ENCODE measurements at places on chromosomes 11 and 22.

- DNase-seq: no peak
Observed at GRCh38 chr11:33706966-33707365, 6.3 kb upstream of the C11orf91 start.

DNA sequence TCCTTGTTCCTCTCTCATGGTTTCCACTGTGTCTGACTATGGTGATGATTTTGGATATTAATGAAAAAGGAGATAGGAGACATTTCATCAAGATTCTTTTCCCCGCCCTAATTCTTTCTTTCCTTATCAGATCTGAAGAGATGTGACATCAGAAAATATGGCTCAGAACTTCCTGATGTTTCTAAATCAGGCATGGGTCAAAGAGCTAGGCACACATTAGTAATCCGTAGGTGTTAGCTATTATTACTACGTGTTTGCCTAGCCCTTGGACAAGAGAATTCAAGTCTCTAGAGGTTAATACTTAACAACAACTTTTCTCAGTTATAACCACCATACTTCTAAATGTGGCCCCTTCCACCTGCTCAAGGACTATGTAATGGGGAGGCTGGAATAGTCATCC lies 5.8 kb downstream of the JOSD1 start:
- no peak for DNase-seq

DNA sequence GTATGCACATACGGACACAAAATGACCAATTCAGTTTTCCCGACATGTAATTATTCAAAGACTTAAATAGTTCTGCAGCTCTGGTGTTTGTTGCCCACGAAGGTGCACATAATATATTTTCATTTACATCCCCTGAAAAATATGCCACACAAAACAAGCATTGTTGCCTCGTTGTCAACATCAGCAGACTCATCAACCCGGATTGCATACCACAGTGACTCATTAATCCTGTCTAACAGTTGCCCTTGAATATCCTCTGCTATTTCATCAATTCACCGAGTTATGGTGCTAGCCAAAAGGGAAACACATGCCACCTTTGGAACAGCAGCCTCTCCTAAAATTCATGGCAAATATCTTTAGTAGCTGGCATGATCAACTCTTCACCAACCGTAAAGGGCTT lies 582.2 kb downstream of the LRRC4C start:
- no peak for DNase-seq

GRCh38 chr11:47786373-47786772 lies 19.2 kb upstream of the FNBP4 start:
- no peak for DNase-seq

GRCh38 chr22:34395370-34395769 lies 475.1 kb upstream of the LARGE1 start:
- DNase-seq: no peak

- no peak for DNase-seq
Observed at GRCh38 chr11:134041791-134042696, 26.8 kb upstream of the JAM3 start.

- no peak for DNase-seq
Observed at GRCh38 chr11:128837627-128838026, 29.5 kb downstream of the KCNJ1 start.

GRCh38 chr11:16561150-16561549 lies 177.3 kb upstream of the C11orf58 start:
- no peak for DNase-seq

DNA sequence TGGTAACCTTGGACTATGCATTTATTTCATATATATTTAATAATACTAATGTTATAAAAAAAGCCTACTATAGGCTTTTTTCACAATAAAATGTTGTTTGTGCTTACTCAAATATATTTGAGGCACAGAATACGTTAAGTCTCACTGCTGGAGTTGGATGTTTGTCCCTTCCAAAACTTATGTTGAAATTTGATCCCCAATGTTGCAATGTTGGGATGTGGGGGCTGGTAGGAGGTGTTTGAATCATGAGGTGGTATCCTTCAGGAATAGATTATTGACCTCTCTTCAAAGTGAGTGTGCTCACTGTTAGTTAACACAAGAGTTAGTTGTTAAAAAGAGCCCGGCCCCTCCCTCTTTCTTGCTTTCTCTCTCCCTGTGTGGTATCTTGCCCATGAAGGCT lies 1295.9 kb downstream of the JRKL start:
- no peak for DNase-seq

DNA sequence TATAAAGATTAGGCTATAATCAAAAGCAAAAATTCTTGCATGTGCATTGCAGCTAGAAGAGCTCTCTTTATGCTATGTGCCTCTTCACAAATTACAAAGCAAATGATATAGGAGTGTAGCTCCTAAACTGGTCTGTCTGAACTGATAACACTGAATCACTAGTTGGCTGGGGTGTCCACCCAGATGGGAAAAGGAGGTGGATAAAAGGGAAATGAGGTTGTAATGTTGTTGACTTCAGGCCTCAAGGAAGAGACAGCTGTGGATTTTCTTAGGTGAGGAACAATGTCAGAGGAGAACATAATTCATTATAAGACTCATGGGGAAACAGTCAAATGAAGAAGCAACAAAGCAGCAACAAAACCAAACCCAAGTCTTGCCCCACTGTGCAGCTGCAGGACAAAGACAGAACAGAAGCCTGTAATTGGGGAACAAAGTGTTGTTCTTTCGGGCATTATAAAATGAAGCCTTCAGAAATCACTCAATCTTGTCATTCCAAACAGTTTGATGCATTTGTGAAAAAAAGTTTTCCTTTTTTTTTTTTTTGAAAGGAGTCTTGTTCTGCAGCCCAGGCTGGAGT lies 130.1 kb upstream of the DDI1 start:
- no peak for DNase-seq

DNA sequence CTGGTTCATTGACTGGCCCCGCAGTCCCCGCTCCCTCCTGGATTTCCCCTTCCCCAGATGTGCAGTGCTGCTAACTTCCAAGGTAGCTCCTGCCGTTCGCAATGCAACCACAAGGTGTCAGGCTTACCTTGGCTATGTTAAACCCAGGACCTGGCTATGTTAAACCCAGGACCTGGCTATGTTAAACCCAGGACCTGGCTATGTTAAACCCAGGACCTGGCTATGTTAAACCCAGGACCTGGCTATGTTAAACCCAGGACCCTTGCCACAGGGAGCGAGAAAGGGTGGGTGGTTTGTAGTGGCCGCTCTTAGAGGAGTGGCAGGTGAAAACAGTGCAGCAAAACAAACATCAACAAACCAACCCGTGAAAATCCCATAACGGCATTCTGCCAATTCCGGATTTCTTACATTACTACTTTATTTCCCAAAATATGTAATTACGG lies 2.9 kb upstream of the ADAMTS8 start:
- DNase-seq: no peak

DNA sequence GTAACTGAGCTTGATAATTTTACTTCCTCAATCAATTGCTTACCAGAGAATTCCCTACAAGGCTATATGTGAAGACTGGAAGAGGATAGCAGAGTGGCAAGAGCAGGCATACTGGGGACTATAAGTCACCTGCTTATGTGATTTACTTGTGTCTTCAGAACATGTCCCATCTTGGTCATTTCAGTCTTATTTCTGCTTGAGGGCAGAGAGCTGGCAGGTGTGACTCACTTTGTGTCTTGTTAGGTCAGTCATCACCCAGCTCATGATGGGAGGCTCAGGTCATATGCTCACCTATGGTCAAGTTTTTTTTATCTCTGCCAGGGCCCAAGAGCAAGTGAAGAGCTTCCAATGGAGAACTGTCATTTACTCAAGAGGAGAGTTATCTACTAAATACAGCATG lies 6.2 kb downstream of the SRSF8 start:
- no peak for DNase-seq

DNA sequence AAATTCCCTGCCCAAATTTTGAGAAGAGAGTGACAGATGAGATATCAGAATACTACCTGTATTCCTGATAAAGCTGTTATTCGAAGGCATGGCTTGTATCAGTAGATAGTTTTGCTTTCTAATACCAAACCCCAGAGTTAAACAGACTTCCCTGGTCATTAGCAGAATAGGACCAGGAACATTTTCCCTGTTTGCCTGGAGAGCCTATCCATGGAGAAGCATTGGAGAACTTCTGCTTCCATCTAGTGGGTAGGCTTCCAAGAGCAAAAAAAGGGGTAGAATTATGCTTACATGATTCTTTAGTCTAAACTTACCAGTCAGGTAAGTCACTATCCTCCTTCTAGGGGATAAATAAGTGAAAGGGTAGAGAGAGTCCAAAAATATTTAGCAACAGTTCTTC lies 14.2 kb downstream of the PDE3B start:
- no peak for DNase-seq

DNA sequence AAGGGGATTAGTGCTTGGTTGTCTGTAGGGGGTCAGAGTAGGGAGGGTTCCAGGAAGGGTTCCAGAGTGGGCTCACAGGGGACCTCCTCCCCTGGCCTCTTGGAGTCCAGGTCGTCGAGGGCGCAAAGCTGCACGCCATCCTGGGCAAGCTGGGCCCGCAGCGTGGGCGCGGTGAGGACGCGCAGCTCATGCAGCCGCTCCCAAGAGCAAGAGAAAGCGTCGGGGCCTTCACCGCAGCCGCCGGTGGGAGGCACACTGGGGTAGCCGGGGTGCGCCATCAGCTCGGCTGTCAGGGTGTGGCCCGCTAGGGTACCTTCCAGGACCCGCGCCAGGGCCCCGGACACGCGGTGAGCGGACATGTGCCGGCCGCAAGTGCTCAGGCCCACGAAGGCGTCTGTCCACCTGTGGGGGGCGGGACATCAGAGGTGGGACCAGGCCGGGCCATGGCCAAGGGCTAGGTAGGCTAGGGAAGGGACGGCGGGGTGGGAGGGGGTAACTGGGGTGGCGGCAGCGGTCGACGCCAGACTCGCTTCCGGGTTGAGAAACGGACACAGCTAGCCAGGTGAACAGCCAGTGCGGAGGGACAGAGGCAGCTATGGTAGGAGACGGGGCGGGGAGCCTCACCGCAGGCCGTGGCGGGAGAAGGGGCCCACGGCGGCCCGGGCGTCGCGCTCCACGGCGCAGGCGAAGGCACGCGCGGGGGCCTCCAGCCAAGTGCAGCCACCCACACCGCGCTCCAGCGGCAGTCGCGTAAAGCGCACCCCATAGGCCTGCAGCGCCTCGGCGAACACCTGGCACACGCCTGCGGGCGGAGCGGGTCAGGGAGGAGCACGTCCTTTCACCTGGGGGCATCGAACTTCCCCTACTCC lies 1.2 kb downstream of the YDJC start:
- DNase-seq: no peak

GRCh38 chr22:29948385-29948769 lies 65.4 kb downstream of the MTMR3 start:
- no peak for DNase-seq

DNA sequence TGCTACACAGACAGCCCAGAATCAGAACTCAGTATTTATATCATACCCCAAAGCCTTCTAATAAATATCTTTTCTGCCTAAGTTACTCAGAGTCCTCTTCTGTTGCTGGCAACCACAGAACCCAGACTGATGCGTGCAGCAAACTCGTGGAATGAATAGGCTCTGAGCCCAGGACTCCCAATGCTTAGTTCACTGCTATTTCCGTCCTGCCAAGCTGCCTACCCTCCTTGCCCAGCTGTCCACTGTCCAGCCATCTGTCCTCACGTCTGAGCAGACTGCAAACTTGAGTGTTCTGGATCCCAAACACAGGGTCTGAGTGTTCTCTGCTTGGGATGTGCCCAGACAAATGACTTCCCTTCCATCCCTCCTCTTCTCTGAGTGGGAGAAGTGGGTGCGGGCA lies 19.4 kb downstream of the PTPN5 start:
- DNase-seq: no peak

GRCh38 chr11:108685419-108686130 lies 20.7 kb downstream of the DDX10 start:
- DNase-seq: no peak

- no peak for DNase-seq
Observed at GRCh38 chr11:73975479-73975757, 7.2 kb downstream of the UCP2 start.

GRCh38 chr11:75851203-75851602 lies 36.2 kb downstream of the UVRAG start:
- no peak for DNase-seq

GRCh38 chr11:113281052-113281725 lies 33.2 kb upstream of the TTC12 start:
- no peak for DNase-seq

DNA sequence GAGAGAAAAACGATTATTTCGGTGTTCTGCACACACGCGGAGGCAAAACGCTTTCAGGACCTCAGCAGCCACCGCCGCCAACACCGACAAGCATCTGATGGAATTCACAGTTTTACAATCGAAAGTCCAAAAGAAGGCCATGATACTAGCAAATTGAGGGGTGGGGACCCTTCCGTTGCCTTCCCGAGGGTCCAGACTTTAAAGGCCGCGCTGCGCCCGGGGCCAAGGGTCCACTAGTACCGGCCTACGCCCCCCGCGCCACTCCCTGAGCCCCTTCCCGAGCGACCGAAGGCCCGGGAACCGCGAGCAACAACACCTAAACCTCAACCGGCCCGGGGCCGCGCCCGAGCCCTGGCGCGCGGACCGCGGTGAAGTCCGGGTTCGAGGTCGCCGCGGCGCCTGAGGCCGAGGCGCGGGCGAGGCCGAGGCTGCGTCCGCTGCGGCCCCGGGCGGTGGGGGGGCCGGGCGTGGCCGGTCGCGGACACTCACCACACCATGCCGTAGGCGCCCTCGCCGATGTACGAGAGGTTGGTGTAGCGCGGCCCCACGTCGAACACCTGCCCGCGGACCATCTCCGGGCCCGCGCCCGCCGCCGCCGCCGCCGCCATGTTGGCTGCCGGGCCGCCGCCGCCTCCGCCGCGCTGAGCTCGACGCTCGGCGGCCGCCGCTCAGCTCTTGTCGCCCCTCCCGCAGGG lies 465 bp downstream of the MAPK1 start:
- DNase-seq: no peak

GRCh38 chr22:32574411-32574810 lies 99.8 kb downstream of the FBXO7 start:
- DNase-seq: no peak

- DNase-seq: no peak
Observed at GRCh38 chr11:111106641-111107040, 138.9 kb upstream of the POU2AF2 start.

- DNase-seq: no peak
Observed at GRCh38 chr11:79033833-79034232, 407.0 kb downstream of the TENM4 start.

DNA sequence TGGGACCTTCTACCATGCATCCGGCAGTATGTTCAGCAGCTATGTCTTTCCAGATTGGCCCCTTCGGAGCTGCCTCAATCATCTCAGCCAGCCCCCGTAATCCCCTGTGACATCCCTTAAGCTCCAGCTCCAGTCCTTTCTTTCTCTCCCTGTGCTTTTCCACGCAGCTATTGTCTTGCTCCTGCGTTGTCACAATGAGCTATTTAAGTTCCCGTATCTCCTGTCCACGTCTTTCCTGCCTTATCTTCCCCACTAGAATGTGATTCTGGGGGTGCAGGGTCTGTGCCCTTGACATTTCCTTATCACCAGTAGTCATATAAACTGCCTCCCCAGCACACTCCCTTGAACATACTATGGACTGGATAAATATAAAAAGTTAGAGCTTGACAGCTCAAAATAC lies 5.1 kb upstream of the ETS1 start:
- no peak for DNase-seq

Measured in NCI-H1048 (cell line).